ENCODE measurements at places on chromosomes 2 and 18. TPM values are rescaled to one million over a fixed set of nuclear protein-coding genes. Genes with fewer than 3 reads are reported as not detected.

DNA sequence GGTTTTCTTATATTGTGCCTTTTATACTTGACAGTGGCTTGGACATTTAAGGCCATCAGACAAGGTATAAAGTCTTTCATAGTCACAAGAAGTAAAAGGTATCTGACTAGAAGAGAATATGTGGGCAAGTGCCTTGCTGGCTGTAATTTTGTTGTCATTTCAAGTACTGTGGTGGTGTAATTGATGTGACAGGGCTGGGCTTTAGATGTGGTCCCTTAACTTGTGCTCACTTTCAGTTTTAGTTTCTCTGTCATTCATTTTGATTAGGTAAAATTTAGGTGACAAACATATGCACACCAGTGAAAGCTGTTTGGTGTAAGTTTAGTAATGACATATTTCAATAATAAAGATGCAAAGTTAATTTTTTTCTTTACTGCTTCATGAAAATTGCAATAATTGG lies 31.2 kb upstream of the TBR1 start:
- DNase-seq, result no peak

GNAL gene
- total RNA-seq, result 23.3 TPM

- no peak for DNase-seq
Observed at GRCh38 chr2:233991196-233991595, 59.3 kb upstream of the SPP2 start.

GRCh38 chr2:111184725-111185310 lies 64.1 kb downstream of the BCL2L11 start:
- no peak for DNase-seq

- DNase-seq, result no peak
Observed at GRCh38 chr2:23801396-23801795, 125.5 kb downstream of the ATAD2B start.

- no peak for DNase-seq
Observed at GRCh38 chr2:219451661-219452360, 17.2 kb downstream of the SPEG start.

PID1 gene
- total RNA-seq, result 83.2 TPM

GRCh38 chr2:55056024-55056521 lies 5.8 kb upstream of the RTN4 start:
- no peak for DNase-seq

- DNase-seq, result no peak
Observed at GRCh38 chr2:60521626-60522025, 31.8 kb downstream of the BCL11A start.

GRCh38 chr2:8364668-8365067 lies 317.2 kb upstream of the ID2 start:
- DNase-seq, result peak; percentile 49

SCN1A gene
- total RNA-seq, result not detected

DNA sequence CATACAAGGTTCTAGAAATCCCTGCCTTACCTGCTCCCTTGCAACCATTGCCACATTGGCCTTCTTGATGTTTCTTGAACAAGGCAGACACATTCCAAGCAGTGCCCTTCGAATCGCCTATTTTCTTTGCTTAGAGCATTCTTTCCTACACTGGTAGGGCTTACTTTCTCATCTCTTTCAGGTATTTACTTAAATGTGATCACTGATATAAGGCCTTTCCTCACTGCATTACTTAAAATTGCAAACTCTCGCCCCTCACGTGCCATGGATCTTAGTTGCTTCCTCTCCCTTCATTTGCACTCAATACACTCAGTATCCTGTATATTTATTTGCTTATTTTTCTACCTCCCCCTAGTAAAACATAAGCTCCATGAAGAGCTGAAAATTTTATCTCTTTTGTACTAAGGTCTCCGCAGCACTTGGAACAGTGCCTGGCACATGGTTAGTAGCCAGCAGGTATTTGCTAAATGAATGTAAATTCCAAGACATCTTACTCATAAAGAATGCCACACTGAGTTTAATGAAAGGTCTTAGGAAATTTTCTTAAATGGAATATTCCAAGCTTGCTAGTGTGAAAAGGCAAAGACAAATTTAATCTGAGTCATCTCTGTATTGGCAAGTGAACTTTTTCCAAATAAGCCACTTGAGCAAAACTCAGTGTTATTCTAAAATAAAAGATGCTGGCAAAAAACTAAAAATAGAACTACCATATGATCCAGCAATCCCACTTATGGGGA lies 42.4 kb upstream of the FIGN start:
- no peak for DNase-seq

DNA sequence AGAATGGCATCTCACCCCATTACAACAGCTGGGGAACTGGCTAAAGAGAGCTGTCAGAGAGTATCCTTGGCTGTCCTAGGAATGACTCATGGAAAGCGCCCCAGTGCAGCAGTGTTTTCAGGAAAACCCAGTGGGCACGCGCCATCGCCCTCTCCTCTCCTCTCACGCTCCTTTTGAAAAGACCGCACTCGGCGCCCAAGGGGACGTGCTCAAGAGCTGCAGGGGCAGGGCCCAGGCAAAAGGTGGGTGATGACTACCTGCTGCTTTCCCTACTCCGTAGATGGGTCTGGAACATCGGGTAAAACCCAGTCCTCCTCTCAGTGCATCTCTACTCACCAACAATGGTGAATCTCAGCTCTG lies 68.1 kb downstream of the EMILIN2 start:
- no peak for DNase-seq

XIRP2 gene
- not detected for total RNA-seq

GLI2 gene
- total RNA-seq, result 16.2 TPM

DNA sequence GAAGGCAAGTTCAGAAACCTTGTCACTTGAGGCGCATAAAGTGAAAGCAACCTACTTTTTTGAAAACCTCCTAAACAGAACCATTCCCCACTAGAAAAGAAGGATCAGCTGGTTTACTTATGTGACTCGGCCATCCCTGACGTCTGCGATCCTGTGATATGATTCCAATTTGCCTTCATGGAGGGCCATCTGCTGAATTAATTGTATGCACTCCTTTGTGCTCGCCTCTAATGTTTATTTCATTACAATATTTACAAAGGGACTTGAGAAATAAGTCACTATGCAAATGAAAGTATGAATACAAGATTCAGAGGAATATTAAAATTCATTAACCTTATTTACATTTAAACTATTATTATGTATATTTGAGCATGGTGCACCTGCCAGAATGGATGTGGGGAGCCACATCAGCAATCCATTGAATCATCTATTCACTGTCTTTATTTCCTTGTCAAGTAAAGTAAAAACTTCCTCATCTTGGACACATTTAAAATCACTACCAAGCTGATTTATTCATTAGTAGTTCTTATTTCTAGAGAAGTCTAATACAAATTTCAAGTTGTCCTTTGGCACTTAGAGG lies 96.5 kb downstream of the RBM43 start:
- DNase-seq, result no peak

DNA sequence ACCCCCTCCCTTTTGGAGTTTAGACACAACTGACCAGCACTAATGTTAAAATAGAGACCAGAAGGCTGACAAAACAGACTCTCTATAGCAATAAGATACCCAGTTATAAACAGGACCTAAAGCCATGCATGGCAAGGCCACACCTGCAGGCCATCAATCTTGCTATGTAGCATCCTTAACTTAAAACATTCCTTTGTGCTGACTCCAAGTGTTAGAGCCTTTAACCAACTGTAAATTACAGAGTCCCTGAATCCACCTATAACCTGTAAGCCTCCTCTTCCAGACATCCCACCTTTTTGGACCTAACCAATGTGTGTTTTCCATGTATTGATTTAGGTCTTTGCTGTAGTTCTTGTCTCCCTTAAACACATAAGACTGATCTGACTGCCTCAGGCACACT lies 17.9 kb downstream of the ANKMY1 start:
- DNase-seq, result no peak

DNA sequence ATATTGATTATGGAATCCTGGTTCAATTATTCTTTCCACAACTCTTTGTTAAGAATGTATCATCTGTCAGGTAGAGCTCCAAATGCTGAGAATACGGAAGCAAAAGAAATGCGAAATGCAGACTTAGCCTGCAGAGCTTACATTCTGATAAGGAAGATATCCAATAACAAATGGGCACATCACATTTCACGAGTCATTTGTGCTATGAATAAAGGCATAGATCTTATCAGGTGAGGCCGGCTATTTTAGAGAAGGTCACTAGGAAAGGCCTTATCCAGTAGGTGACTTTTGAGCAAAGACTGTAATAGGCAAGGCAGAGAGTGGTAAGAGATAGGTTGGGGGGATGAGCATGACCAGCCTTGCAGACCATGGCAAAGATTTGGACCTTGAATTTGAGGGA lies 174.3 kb upstream of the SERPINE2 start:
- DNase-seq, result no peak

- no peak for DNase-seq
Observed at GRCh38 chr2:132383956-132384355, 32.6 kb upstream of the GPR39 start.

GRCh38 chr18:45639408-45639807 lies 24.1 kb downstream of the SLC14A2 start:
- DNase-seq, result no peak

- no peak for DNase-seq
Observed at GRCh38 chr2:62727259-62727867, 21.9 kb downstream of the EHBP1 start.

- no peak for DNase-seq
Observed at GRCh38 chr2:238854699-238855229, 6.9 kb downstream of the TWIST2 start.

- no peak for DNase-seq
Observed at GRCh38 chr2:130837811-130838565, 1.3 kb downstream of the ARHGEF4 start.

DNA sequence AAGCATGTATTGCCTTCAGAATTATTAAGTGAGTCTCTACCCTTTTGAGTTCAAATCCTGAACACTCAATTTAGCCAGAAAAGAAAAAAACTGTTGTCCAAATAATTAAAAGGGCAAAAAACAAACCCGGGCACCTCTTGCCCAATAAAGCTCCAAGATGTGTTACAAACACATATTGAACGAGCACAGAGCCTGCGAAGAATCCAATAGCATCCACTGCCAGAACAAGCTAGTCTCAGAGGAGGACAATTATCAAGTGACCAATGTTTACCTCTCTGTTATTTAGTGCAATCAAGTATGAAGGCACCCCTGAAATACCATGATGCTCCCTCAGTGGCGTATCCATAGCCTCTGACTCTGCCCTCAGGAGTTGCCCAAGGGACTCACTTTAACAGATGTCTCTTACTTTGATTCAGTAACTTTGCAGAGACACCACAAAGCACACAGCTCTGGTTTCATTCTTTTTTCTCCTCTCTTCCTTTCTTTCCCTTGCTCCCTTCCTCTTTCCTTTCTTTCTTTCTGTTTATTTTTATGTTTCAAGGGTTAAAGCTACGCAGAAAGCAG lies 93.5 kb upstream of the SPATS2L start:
- no peak for DNase-seq

- no peak for DNase-seq
Observed at GRCh38 chr2:232276733-232277313, 101.7 kb upstream of the ALPP start.

IL18R1 gene
- 4.9 TPM for total RNA-seq

AGXT gene
- total RNA-seq, result not detected

MC4R gene
- not detected for total RNA-seq

SPC25 gene
- total RNA-seq, result not detected

FHOD3 gene
- 5.6 TPM for total RNA-seq

ALK gene
- total RNA-seq, result 0.74 TPM

HOXD1 gene
- total RNA-seq, result 1.2 TPM

GRCh38 chr18:12264864-12265263 lies 10.7 kb downstream of the CIDEA start:
- no peak for DNase-seq

SLC40A1 gene
- 53.3 TPM for total RNA-seq
